ENCODE measurements at places on chromosomes 1 and 21.
A peak's percentile ranks its signal among the peaks of the same experiment; 100 is the strongest.

DNA sequence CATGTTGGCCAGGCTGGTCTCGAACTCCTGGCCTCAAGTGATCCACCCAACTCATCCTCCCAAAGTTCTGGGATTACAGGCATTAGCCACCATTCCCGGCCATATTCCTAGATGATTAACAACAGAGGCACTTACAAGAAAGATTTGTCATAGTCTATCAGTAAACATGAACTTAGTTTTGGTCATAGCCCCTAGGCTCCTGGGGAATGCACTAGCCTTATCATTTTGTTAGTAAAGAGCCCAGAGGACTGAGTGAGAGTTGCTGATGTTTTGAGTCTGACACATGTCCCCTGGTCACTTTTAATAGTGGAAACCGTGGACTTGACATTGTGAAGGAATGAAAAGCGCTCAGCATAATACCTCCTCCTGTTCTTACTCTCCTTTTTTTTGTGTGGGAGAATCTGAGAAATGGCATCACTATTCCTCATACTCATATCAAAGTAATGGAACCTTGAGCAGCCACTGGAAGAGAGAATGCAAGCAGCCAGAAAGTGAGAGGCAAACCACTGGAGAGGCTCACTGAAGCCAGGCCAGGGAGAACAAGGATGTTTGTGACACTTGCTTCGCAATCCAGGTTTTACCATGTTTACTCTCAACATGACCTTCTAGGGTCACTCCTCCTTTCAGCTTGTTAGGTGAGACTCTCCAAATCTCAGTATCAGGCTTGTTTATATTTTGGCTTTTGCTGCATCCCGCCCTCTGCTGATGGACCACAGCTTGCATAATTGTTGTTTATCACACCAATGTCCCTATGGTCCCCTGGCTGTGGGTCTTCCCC, 14.8 kb downstream of the ATP1B1 start:
- no peak for DNase-seq

DNA sequence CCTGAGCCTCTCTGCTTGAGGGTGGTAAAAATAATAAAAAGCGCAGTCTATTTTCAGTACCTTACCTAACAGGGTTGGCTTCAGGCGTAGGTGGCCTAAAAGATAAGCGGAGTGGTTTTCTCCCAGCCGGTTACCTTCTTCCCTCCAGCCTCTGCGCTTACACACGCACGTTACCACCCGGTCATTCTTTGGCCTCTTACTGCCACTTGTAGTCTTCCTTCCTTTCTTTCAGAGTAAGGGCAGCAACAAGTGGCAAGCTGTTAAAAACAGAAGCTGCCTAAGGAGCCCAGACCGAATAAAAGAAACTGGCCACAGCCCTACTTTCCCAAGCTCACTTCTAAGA, 35.4 kb downstream of the CLCA1 start:
- DNase-seq = no peak

- no peak for DNase-seq
Measured at GRCh38 chr1:193960040-193960439, 773.6 kb upstream of the B3GALT2 start.

GRCh38 chr1:205353612-205354011, 3.1 kb downstream of the KLHDC8A start:
- DNase-seq = no peak

- DNase-seq = no peak
Measured at GRCh38 chr1:84481317-84481716, 2.3 kb downstream of the RPF1 start.

- no peak for DNase-seq
Measured at GRCh38 chr21:15210235-15210678, 145.5 kb upstream of the NRIP1 start.

DNA sequence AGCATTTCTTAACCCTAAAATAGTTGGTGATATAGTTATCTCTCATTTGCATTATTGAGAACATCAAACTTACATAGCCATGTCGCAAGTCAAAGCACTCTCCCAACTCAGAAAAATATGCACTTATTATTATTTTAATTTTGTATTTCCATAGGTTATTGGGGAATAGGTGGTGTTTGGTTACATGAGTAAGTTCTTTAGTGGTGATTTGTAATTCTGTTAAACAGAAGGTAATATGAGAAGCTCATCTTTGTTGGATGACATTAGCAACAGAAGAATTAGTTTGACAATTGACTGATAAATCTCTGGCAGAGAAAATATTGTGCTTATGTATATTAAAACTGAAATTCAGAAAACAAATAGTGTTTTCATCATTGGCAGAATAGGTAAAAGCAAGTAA, 154.8 kb downstream of the NFIA start:
- no peak for DNase-seq

DNA sequence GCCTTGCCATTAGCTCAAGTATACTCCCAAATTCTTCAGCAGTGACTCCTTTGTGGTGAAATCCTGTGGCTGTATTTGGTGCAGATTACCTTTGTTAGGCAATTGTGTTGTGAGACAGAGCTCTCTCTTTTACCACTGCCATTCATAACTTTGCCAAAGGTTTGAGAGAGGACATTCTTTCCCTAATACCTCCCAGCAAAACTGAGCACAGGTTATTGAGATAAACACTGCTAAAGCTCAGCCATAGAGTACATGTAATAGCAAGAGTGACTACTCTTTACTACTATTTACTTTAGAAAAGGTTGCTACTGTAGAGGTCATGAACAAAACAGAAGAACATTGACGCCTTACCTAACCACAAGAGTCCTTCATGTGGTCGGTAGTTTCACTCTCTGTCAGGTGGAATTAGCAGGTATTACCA, 514.0 kb upstream of the ADAMTS5 start:
- DNase-seq = no peak

GRCh38 chr1:227546059-227546458, 17.3 kb upstream of the ZNF678 start:
- DNase-seq = no peak

GRCh38 chr1:201489643-201490261, 17.2 kb downstream of the CSRP1 start:
- no peak for DNase-seq

GRCh38 chr1:208093754-208094719, 150.1 kb downstream of the PLXNA2 start:
- DNase-seq = peak; percentile 27

GRCh38 chr1:161958425-161958824, 65.2 kb downstream of the OLFML2B start:
- DNase-seq = no peak

DNA sequence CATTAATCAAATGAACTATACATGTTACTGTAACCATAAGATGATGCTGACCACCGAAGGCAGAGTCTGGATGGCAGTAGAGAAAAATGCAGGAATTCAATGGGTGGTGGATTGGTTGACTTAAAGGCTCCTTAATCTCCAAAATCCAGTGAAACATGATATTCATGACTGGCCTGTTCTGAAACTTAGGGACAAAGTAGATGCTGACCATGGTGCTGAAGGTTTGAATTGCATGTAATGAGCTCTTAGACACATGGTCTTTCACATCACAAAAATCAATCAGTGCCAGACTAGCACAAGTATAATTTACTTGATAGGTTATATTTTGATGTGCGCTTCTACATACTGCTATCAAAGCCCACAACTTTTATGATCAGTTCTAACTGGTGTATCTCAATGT, 30.9 kb upstream of the NTMT2 start:
- DNase-seq = no peak

GRCh38 chr1:185305419-185305818, 11.6 kb downstream of the IVNS1ABP start:
- DNase-seq = no peak

DNA sequence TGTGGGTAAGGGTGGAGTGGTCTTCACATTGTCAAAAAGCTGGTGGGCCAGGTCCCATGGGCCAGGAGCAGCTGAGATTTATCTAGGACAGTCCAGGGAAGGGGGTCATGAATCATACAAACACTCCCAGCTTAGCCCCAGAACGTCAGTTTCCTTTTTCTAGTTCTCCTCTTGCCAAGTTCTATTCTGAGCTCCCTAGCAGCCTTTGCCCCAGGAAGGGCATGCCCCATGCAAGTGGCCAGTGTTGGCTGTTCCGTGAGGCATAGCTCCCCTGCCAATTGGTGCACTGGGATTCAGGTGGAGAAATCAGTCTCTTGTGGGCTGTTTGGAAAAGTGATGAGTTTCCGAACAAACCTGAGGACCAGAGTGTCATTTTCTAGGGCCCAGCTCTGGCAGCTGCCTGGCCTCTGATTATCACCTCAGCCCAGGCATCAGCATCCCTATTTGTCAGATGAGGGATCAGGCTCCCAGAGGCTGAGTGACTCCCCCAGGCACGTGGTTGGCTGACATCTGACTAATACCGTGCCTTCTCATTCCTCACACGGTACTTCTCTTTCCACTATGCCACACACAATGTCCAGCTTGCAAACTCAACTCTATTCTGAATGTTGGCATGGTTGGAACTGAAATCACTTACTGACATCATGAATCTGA, 14.2 kb upstream of the MYOM3 start:
- no peak for DNase-seq

DNA sequence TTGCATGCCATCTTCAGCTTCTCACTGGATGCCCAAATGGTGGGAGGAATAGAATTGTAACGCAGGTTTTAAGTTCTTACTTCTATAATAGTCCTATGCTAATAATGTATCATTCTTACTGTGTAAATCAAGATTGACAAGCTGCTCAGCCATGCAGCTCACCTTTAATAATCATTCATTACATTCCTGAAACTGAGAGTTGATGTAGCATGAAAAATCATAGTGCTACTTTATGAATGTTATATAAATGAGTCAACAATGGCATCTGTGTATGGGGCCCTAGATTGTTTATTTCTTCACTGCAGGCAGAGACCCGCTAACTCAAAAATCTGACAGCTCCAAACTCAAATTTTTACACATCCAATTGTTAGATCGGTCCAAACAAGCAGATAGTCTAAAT, 34.4 kb downstream of the FH start:
- DNase-seq = no peak

DNA sequence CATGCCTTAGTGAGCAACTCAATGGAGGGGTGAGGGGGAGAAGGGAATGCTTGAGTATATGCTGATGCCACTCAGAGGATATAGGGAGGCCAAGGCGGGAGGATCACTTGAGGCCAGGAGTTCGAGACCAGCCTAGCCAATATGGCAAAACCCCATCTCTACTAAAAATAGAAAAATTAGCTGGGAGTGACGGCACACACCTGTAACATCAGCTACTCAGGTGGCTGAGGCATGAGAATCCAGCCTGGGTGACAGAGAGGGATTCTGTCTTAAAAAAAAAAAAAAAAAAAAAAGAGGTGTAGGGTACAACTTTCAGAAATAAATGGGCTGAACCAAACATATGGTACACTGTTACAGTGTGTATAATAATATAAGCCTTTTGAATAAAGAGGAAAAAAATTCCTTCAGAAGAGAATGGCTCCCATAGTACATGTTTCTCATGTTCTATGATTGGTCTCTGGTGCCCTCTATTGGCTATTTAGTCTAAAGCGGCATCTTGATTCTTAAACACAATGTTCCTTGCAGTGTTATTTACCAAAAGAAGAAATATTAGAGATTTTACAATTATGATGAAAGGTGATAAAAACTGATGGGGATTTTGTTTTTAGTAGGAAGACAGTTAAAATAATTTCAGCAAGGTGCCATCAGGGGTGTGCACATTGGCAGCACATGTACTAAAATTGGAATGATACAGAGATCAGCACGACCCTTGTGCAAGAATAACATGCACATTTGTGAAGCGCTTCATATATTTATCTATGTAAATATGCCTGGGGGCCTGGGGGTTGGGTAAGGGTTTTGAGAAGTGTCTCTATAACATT, 109.8 kb downstream of the PATJ start:
- DNase-seq = no peak

DNA sequence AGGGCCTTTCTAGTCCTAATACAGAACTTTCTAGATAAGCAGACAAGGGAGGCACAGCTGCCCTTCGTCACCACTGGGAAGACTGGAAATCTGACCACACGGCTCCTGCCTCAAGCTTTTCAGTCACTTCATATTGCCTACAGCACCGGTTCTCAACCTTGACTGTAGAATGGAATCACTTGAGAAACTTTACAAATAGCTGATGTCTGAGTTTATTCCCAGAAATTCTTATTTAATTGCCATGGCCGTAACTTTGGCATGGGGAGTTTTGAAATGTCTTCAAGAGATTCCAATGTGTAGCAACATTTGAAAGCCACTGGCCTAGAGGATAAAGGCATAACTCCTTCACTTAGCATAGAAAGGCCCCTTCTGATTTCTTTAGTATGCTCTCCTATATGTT, 42.4 kb upstream of the STMN1 start:
- DNase-seq = no peak

DNA sequence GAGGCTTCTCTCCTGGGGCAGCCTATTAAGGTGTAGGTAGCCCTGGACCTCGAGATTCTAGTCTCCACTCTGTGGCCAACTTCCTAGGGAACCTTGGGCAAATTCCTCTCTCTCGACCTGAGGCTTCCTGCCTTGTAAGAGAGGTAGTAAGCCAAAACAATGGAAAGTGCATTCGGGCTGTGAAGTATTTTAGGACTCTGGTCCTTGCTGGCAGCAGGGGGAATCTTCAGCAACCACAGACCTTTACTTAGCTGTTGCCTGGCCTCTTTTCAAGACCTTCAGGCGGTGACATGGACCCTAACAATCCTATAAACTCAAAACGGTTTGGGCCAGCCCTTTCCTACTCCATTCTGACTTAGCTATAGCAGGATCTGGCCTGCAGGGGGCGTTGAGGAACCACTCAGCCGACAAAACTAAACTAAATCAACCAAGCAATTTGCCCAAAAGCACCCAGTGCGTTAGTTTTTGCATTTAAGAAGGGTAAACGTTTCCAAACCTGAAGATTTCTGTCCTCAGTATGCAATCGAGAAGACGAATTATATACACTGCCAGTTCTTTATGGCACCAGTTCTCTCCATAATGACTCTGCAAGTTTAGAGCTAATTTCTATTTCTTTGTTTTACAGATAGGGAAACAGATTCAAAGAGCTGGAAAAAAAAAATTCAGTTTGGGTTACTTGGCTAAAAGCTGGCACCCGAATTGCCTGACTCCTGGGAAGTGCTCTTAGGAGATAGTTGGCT, 10.9 kb upstream of the SESN2 start:
- peak; percentile 81 for DNase-seq

GRCh38 chr1:25899792-25900191, 6.4 kb downstream of the STMN1 start:
- no peak for DNase-seq
